Activated CD4-positive, alpha-beta T cell treated with anti-CD3 and anti-CD28 coated beads for 36 hours (primary cell): ENCODE measurements at places on chromosomes 6 and 20. TPM values are rescaled to one million over a fixed set of nuclear protein-coding genes. Genes with fewer than 3 reads are reported as not detected.

The FAM217A gene
- total RNA-seq: not detected

The FKBP1C gene
- total RNA-seq: 2.0 TPM

The FYN gene
- 345 TPM for total RNA-seq

The HRH3 gene
- total RNA-seq: not detected

The CRISP2 gene
- not detected for total RNA-seq

The SOX18 gene
- total RNA-seq: not detected

The HTR1E gene
- not detected for total RNA-seq

The PLN gene
- not detected for total RNA-seq

GRCh38 chr20:51607170-51607569, 64.7 kb upstream of the NFATC2 start:
- H3K27ac ChIP-seq: no peak overlapping the region
- no peak overlapping the region for H3K4me3 ChIP-seq
- no peak for DNase-seq
- H3K4me1 ChIP-seq: peaks cover 35% of the 10 kb centered on the region
- H3K36me3 ChIP-seq: no peaks in the 10 kb centered on the region

GRCh38 chr20:42281801-42282200, 663.6 kb upstream of the CHD6 start:
- DNase-seq: no peak
- H3K4me3 ChIP-seq: no peak overlapping the region
- no peaks in the 10 kb centered on the region for H3K4me1 ChIP-seq
- H3K36me3 ChIP-seq: no peaks in the 10 kb centered on the region

GRCh38 chr6:106085984-106086813, at the start of gene PRDM1:
TSS of gene PRDM1 (plus strand) at chr6:106086336. CDS start at chr6:106086554, 218 bp downstream.
- H3K4me1 ChIP-seq: peaks cover 71% of the 10 kb centered on the region
- peak within 1 kb of the TSS; percentile 84 for H3K27ac ChIP-seq
- peaks cover 49% of the 10 kb centered on the region for H3K27me3 ChIP-seq
- H3K36me3 ChIP-seq: peaks cover 17% of the 10 kb centered on the region
- DNase-seq: peak; percentile 83
- H3K4me3 ChIP-seq: peak within 1 kb of the TSS; percentile 76

GRCh38 chr6:35489995-35490791, 6.7 kb downstream of the TEAD3 start:
- DNase-seq: no peak
- H3K27ac ChIP-seq: no peak overlapping the region
- peaks cover 10% of the 10 kb centered on the region for H3K4me1 ChIP-seq
- H3K27me3 ChIP-seq: no peaks in the 10 kb centered on the region

- peaks cover 5% of the 10 kb centered on the region for H3K27me3 ChIP-seq
- no peaks in the 10 kb centered on the region for H3K4me1 ChIP-seq
- H3K36me3 ChIP-seq: no peaks in the 10 kb centered on the region
- H3K4me3 ChIP-seq: no peak overlapping the region
- no peak for DNase-seq
- no peak overlapping the region for H3K27ac ChIP-seq
These were observed 51.9 kb downstream of the IL22RA2 start for GRCh38 chr6:137121401-137121997.

- H3K36me3 ChIP-seq: no peaks in the 10 kb centered on the region
- H3K4me3 ChIP-seq: no peak overlapping the region
- peaks cover 17% of the 10 kb centered on the region for H3K27me3 ChIP-seq
- H3K4me1 ChIP-seq: no peaks in the 10 kb centered on the region
These were observed 11.6 kb downstream of the SPACA1 start for GRCh38 chr6:88059191-88059590.

DNA sequence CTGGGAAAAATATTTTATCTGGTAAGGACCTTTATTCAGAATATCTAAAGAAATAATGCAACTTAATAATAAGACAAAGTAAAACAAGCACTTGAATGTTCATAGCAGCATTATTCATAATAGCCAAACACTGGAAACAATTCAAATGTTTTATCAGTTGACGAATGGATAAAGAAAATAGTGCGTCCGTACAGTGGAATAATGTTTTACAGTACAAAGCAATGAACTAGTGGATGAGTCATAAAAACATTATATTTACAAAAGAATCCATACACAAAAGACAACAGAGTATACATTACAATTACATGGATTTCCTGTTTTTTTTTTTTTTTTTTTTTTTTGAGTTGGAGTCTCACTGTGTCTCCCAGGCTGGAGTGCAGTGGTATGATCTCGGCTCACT, 12.7 kb downstream of the SMAP1 start:
- peaks cover 33% of the 10 kb centered on the region for H3K4me1 ChIP-seq
- H3K4me3 ChIP-seq: no peak overlapping the region
- DNase-seq: no peak
- H3K27ac ChIP-seq: no peak overlapping the region
- H3K36me3 ChIP-seq: peaks cover 3% of the 10 kb centered on the region

DNA sequence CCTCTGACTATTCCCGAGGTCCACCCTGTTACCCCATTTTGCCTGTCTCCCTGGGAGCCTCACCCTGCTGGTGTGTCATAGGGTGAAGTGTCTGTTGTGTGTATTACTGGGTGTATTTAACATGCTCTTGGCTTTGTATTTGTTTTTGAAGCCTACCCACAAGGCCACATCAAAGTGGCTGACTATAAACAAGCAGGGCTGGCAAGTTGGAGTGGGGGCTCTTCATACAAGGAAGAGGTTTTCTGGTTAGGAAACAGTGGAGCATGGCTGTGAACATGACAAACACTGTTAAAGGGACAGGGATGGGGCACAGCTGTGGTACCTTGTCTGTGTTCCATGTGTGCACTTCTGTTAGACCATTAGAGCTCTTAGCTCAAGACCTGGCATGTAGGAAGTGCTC, 26.3 kb downstream of the HECA start:
- peaks cover 66% of the 10 kb centered on the region for H3K36me3 ChIP-seq
- no peaks in the 10 kb centered on the region for H3K27me3 ChIP-seq
- peak overlapping the region; percentile 97 for H3K27ac ChIP-seq
- H3K4me3 ChIP-seq: peak overlapping the region; percentile 59
- H3K4me1 ChIP-seq: peaks cover 92% of the 10 kb centered on the region
- peak; percentile 74 for DNase-seq

GRCh38 chr6:122116119-122116834, 283.2 kb upstream of the HSF2 start:
- H3K4me1 ChIP-seq: no peaks in the 10 kb centered on the region
- H3K4me3 ChIP-seq: no peak overlapping the region
- no peak for DNase-seq
- H3K27ac ChIP-seq: no peak overlapping the region
- no peaks in the 10 kb centered on the region for H3K36me3 ChIP-seq

GRCh38 chr20:57197352-57198131, 68.9 kb downstream of the BMP7 start:
- H3K27ac ChIP-seq: no peak overlapping the region
- no peak for DNase-seq
- H3K4me3 ChIP-seq: no peak overlapping the region
- no peaks in the 10 kb centered on the region for H3K36me3 ChIP-seq
